ENCODE measurements at places on chromosomes 4 and X. TPM values are rescaled to one million over a fixed set of nuclear protein-coding genes. Genes with fewer than 3 reads are reported as not detected.

Gene TMEM271
- total RNA-seq, result not detected

Gene SPIN2A
- 0.41 TPM for total RNA-seq

Gene FGF2
- not detected for total RNA-seq

DNA sequence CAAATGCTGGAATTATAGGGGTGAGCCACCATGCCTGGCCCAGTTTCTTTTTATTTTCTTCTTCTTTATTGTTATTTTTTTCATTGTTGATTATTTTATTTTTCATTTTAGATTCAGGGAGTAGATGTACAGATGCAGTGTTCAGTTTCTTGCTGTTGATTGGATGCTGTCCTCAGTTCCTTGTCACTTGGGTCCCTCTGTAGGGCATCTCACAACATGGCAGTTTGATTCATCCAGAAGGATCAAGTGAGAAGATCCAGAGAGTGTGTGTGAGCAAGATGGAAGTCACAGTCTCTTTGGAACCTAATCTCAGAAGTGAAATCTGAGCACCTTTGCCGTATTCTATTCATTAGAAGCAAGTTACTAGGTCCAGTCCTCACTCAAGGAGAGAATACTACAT is 20.9 kb downstream of the HMGB3 start:
- DNase-seq, result no peak

GRCh38 chr4:56681158-56681852 is at the start of gene HOPX:
Gene HOPX, minus strand, starts transcription at chr4:56681296. Its CDS starts 23,480 bp downstream, at chr4:56657816.
- peak; percentile 34 for DNase-seq

DNA sequence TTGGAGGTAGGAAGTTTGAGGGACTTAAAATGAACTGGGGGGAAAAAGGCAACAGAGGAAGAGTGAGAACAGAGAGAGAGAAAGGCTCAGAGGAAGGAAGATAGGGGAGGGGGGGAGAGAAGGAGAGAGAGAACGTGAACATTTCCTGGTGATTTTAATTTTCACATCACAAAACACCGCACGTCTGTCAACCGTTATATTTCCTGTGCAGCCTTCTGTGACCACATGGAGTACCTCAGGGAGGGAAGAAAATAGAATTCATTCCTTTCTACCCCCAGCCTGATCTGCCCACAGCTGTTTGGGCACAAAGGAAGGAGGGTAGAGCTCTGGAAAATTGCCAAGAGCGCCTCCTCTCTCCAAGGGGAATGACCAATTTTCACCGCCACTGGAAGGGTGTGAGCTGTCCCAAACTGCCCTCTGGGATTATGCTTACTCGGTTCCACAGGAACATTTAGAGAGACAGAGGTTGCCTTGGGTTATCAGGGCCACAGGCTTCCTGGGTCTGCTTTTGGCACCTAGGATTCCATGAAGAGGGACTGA is 135.7 kb upstream of the MAMLD1 start:
- DNase-seq, result no peak

- DNase-seq, result no peak
These were observed 24.5 kb upstream of the ASMTL start for GRCh38 chrX:1477229-1477628.

- DNase-seq, result no peak
These were observed 256.6 kb upstream of the NDST3 start for GRCh38 chr4:117777721-117778120.

GRCh38 chrX:18065956-18066355 is 154.7 kb downstream of the BEND2 start:
- DNase-seq, result no peak

DNA sequence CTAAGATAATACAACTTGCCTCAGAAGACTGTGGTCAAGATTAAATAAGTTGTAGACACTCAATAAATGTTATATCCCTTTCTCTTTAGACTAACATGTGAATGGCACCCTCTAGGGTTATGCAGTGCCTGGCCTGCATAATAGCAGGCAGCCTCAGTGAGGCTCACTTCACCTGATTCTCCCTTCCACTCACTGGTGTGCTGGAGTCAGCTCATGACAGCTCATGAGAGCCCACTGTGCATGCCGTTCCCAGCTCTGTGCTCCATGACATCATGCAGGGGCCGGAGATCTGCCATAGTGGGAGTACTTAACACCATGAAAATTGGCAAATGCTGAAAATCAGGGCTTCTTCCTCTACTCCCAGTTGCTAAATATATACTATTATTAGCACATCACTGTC is 64.5 kb downstream of the TEC start:
- no peak for DNase-seq

- DNase-seq, result no peak
These were observed 147.1 kb downstream of the EVC2 start for GRCh38 chr4:5561286-5561685.

- no peak for DNase-seq
These were observed 53.8 kb upstream of the HGFAC start for GRCh38 chr4:3387943-3388361.

- DNase-seq, result no peak
These were observed 8.2 kb downstream of the HPGDS start for GRCh38 chr4:94334476-94334875.

All from CD8-positive, alpha-beta T cell (primary cell).